Fibroblast of the conjunctiva (primary cell): ENCODE measurements at places on chromosomes 16 and 17.

DNA sequence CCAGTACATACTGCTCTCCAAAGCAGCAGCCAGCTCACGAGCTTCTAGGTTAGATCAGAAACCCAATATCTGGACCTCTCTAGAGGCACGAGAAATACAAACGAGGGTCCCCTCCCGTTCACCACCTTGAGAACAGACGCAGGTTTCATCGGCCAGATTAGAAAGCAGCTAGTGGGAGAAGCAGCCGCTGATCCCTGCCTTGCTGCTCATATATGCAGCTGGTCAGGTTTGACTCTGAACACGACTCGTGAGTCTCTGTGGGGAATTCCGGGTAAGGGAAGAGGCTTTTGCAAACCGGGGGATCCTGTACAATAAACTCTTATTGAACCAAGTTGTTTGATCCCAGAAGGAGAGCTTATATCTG lies 1.6 kb downstream of the VAT1L start:
- DNase-seq: no peak

DNA sequence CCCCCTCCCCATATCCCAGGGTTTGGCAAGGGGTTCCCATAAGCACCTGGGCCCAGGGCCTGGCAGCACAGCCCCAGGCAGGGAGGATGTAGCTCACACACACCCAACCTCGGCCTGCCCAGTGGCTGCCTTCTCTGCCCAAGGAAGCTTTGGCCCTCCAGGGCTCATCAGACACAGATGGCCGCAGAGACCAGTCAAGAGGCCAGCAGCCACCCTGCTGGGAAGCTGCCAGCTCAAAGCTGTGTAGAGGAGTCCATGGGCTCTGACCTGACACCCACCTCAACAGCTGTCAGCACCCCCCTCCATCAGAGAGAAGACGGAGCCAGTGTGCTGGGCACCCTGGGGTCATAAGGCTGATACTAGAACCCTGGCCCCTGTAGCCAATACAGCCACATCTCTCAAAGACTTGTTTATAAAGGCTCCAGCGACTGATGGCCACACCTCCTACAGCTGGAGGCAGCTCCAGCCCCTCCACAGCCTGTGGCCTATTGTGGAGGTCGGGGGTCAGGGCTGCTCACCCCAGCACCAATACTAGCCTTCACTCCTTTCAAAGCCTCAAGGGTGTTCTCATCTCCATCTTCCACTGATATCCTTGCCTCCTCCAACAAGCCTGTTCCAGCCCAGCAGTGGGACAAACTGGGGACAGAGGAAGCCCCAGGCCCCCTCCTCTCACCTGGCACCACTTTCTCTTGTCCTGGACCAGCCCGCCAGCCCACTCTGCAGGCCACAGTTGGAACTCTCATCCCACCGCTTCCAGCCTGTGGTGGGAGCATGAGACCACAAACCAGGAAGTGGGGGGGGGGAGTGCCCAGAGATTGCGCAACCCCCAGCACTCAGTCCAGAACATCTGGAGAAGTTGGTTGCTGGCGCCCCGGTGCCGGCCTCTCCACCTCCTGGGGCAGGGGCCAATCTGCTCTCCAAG lies 2.2 kb upstream of the MPG start:
- peak; percentile 84 for DNase-seq

- DNase-seq: no peak
These were observed 41.7 kb upstream of the JPH3 start for GRCh38 chr16:87560428-87561199.

DNA sequence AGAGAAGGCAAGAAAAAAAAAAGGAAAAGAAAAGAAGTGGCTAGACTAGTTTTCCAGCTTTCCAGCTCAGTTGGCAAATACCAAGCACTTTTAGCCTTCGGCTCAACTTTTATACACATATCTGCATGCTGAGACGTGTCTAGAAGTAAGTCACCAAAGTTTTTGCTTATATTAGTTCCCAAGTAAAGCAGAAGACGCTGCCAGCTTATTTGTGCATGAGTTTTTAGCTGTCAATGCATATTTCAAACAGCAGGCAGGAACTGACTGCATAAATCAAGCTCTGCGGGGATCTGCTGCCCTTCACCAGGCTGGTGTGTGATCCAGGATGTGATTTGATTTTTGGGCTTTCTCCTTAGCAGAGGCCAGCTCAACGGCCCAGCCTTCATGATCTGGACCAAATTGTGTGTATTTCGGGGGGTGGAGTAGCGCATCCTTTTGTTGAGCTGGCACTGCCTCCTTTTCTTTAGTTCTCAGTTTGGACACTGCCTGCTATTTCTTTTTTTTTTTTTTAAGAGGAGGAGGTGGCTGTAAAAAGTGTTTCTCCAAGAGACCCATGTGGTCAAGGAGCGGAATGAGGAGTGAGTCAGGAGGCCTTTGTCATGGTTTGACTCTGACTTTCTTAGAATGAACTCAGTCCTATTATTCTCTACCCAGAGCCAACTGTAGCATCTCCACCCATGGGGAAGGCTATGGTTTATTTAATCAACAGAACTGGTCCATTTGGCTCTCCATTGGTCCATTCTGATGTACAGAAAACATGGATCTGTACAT lies 162.6 kb upstream of the XYLT1 start:
- DNase-seq: no peak

GRCh38 chr16:71282943-71283342 lies 6.3 kb downstream of the CMTR2 start:
- DNase-seq: no peak

GRCh38 chr16:50946098-50946497 lies 204.2 kb downstream of the CYLD start:
- DNase-seq: no peak
